ENCODE measurements at places on chromosomes 1 and 21.
A peak's percentile ranks its signal among the peaks of the same experiment; 100 is the strongest.

GRCh38 chr1:6016191-6016865 is 24.1 kb upstream of the NPHP4 start:
- DNase-seq = peak; percentile 17

DNA sequence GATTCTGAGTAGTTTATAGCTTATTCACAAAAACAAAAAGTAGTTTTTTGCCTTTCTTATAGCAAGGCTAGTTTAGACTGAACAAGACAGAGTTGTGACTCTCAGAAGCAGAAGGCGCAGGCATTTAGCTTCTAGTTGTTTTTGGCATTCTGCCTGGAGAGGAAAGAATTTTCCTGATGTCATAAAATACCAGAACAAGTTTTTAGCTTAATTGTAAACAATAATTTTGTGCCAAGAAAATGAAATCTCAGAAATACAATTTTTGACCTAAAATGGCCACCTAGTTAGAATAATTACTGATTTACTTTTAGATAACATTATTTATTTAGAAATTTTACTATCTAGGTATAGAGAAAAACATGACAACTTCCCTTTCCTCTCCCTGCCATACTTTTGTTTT is 1.0 kb downstream of the DNAJB4 start:
- DNase-seq = no peak

- no peak for DNase-seq
These were observed 12.9 kb upstream of the HMGCS2 start for GRCh38 chr1:119781434-119782210.

- no peak for DNase-seq
These were observed 151.2 kb downstream of the PIGK start for GRCh38 chr1:77068013-77068412.

Data from anterior cingulate cortex (tissue), 58 donors.